DMS53 (cell line): ENCODE measurements at places on chromosomes 3 and 15.

DNA sequence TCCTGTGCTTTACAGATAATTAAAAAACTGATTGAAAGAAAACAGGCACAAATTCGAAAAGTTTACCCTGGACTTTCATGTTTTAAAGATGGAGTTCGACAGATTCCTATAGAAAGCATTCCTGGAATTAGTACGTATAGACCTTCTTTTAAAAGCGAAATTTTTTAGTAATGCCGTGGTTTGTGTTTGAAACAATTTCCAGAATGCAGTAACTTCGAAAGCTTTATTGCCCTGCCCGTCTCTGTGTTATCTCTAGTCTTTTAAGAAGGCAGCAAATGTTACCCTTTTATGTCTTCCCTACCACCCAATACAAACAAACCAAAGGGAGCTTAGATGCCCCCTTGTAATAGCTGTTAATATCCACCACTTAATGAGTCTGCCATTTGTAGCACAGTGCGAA lies 39.7 kb downstream of the SGO1 start:
- no peak for DNase-seq

DNA sequence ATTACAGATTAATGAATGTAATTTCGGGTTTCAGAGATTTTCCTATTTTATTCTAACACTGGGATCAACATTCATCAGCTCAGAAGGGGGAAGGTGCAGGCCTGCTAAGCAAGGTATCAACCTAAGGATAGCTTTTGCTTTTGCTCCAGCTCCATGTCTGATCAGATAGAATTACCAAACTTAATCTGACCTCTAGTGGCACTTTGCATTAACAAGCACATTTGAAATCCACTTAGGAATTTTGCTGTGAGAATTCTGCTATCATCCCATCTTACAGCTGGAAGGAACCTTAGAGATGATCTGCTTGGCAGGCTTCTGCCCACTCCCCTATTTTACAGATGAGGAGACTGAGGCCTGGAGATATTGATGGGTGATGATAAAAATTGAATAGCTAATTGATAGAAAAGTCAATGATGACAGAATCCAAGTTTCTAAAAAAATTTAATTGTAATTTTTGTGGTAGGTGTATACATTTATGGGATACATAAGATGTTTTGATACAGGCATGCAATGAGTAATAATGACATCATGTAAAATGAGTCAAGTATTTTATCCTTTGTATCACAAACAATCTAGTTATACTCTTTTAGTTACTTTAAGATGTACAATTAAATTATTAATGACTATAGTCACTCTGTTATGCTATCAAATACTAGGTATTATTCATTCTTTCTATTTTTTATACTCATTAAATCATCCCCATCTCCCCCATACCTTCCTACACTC lies 209.2 kb upstream of the ZPLD1 start:
- DNase-seq = peak; percentile 80

DNA sequence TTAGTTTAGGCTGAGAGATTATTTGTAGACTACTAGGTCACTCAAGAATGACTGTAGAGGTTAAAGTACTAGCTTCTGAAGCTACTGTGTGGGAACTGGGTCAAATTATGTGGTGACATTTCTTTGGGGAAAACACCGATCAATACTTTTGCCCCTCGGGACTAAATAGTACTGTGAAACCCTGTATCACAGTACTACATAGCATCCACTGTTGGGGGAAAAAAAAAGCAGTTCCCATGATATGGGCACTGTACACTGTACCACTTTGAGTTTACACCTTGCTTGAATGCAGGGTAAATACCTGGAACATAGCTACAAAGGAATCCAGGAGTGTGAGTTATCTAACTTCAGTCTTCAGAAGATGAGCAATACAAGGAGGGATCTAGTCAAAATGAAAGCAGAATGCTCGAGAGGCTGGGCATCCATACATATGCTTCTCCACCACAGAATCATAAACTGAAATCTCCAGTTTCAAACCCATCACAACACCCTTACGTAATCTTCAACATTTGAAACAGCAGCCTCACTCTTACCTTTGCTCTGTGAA lies 311.4 kb downstream of the UNC13C start:
- DNase-seq = no peak

GRCh38 chr15:92906020-92906419 lies 5.9 kb downstream of the CHD2 start:
- DNase-seq = no peak

DNA sequence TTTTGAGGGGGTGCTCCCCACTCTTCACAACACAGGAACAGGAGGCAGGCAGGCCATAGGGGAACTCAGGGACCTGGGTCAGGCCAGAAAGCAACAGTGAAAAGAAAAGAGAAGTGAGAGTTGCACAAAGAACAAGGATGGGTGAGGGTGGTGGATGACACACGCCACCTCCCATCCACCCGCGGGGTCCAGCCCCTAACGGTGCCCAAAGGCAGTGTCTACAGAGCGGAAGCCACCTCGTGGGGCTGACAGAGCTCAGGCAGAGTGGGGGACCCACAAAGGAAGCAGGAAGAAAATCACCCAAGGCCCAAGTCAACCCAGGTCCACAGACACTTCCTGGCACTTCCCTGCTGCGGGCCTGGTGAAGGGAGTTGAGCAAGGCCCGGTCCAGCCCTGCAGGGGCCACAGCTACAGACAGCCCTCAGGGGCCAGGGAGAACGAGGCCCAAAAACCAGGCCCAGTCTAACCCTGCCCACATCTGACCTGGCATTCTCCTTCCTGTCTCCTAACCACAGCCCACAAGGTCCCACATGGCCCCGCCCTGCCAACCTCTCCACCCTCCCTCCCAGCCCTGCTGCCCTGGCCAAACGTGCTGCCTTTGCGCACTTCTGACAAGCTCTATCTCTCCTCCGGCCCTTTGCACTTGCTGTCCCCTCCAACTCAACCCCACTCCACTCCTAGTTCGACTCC lies 5.9 kb downstream of the NUP210 start:
- DNase-seq = peak; percentile 1

DNA sequence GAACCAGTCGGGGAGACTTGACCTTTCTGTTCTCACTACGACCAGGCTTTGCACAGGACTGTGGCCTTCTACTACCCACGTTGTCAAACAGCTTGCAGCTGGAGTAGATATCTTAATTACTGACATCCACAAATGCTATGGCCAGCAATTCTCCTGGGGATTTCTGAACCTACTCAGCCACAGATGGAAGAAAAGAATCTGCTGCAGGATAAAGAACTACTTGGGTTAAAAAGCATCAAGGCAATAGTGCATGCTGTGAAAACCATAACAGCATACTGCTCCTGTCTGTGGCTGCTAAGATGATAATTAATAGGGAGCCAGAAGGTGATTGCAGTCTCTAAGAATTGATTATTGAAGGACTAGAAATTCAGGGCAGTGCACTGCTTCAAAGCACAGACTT lies 859.2 kb upstream of the SEMA6D start:
- DNase-seq = no peak

- DNase-seq = no peak
These were observed 133.5 kb upstream of the GALNT15 start for GRCh38 chr3:16040991-16041390.

- DNase-seq = no peak
These were observed 222.4 kb upstream of the CD96 start for GRCh38 chr3:111319598-111319997.

DNA sequence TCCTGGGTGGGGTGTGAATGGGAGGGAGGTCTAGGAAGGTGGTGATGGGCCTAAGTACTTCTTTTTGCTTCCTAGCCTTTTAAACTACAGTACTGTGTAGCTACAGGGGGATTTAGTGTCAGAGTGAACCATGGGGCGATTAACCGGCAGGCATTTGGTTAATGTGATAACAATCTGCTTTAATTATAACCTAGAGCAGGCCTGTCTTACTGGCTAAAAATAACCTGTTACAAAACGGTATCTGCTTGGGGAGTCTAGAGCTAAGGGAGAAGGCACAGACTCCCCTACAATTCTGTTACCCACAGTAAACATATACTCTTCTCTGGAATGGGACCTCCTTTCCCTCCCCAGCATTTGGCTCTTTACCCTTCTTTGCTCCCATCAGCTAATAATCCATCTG lies 85.4 kb downstream of the RBPMS2 start:
- DNase-seq = no peak

DNA sequence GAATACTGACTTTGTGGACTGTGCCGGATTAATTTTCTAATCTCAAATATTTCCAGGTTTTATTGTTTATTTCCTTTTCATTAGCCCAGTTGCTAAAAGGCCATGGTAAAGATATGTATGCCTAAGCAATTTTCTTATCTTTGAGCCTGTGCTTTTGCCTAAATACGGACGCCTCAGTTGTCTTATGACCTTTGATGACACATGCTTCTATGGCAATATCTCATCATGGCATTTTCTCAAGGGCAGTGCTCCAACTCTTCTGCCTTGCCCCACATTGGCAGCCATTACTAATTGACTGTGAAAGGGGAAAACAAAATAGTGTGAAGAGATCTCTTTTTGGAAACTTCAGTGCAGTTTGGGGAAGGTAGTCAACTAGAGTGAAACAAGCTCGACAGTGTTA lies 809.6 kb upstream of the NR2F2 start:
- no peak for DNase-seq

DNA sequence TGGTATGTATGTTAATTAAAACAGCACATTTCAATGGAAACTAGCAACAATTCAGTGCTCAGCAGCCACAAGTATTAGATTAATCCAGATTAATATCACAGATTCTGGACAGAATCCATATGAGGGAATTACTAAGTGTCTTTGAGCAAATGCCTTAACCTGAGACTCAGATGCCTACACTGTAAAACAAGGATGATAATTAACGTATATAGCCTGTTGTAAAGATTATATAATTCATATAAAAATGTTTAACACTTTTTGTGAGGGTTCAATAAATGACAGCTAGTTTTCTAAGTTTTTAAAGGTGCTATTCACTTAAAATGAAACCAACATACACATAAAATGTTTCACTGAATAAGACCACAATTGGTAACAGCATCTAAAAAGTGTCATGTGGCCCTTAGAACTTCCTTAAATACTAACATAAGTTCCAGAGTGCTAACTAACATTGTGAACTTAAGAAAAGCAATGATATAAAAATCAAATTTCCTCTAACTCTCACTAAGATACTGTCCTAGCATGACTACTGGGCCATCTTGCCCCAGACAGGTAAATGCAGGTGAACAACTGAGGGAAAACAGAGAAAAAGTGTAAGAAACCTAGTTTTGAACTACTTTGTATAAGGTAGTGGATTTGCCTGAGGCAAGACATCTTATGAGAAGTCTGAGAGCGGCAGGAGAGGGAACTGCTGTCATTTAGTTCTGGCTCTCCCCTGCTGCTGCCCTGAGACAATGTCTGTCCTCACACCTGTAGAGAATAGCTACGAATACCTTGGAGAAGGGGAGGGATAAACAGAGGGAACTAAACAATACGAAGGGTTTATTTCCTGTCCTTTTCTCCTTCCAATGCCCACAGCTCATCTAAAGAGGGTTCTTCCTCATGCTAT lies 151.3 kb downstream of the ADAM10 start:
- no peak for DNase-seq

DNA sequence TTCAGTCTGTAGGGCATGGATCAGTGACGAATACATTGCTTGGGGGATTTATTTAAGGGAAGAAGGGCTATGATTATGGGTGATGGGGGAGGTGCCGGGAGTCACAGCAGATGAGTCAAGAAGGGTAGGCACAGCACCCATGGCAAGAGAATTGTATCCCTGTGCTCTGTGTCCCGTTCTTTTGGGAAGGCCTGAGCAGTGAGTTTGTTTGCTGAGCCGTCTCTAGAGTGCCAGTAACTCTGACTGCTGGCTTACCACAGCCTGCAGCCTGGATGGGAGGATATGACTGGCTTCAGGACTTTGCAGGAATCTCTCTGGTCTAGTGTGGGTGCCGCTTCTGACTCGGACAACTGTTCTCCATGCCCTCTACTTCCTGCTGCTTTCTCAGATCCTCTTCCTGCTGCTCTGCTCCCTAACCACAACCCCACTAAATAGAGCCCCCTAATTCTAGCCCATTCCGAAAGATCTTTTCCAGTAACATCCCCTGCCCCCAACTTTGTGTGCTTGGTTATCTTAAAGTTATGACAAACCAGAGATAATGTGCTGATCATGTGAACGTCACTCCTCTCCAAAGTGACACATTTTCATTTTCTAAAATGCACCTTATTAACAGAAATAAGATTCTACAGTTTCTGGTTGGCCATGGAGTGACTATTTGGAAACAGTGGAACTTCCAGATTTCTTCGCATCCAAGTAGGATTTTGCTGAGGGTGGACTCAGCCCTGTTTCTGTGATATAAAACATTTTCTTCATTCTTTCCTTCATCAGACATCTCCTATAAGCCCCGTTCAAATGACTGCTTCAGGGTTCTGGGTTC lies 239.0 kb downstream of the SLCO3A1 start:
- DNase-seq = no peak

GRCh38 chr15:67783303-67783702 lies 42.0 kb upstream of the SKOR1 start:
- DNase-seq = peak; percentile 9

DNA sequence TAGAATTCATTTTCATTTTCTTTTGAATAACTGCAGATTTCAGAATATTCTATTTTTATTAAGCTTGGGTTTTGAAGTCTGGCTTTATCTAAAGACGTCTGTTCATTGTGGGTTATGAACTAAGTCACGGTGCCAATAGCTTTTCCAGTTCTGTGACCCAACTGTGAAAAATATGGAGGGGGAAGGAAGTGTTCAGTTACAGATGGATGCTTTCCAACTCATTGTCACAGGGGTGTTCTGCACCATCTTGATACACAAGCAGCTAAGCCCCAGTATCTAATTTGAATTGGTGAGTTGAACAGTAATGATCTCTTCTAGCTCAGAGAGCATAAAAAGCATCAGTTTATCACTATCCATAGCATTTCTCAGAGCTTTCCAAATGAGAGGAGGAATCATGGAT lies 710.6 kb downstream of the EDEM1 start:
- no peak for DNase-seq

GRCh38 chr3:76585794-76586392 lies 454.0 kb upstream of the ROBO2 start:
- peak; percentile 36 for DNase-seq

GRCh38 chr15:45919806-45920205 lies 285.0 kb downstream of the SQOR start:
- peak; percentile 74 for DNase-seq

DNA sequence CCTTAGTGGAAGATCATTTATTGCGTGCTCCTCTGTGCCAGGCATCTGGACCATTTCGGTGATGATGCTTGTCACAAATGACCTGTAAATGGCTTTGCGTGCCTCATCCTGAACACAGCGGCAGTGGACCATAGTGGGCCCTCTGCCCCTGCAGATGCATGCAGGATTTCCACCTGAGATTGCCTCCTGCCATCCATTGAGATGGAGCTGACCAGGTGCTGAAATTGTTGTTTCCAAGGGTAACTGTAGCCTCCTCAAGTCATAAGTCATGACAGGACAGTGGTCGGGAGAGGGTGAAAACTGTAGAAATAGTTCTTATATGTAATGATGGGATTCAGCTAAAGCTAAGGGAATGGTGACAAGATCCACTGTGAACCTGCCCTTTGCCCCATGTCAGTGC lies 35.5 kb downstream of the CLSTN2 start:
- no peak for DNase-seq

DNA sequence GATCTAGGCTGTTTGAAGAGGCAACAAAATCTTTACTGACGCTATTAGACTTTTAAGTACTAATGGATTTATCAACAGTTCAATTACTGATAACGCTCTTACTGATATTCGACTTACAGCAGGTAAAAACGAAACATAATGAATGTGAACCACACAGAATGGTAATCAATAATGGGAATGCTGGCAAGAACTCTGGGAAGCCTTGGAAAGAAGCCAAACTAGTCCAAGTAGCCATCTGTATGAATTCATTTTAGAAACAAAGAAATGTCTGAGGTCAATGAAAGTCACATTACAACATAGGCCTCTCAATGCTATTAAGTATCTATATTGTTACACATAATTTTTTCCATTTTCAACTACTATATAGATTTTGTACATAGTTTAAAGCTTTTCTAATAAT lies 130.0 kb downstream of the DMXL2 start:
- DNase-seq = no peak
